ENCODE measurements at places on chromosomes 5 and 9. TPM values are rescaled to one million over a fixed set of nuclear protein-coding genes. Genes with fewer than 3 reads are reported as not detected.
A peak's percentile ranks its signal among the peaks of the same experiment; 100 is the strongest.

- no peak for DNase-seq
Observed at GRCh38 chr9:1085086-1085485, 34.9 kb downstream of the DMRT2 start.

DNA sequence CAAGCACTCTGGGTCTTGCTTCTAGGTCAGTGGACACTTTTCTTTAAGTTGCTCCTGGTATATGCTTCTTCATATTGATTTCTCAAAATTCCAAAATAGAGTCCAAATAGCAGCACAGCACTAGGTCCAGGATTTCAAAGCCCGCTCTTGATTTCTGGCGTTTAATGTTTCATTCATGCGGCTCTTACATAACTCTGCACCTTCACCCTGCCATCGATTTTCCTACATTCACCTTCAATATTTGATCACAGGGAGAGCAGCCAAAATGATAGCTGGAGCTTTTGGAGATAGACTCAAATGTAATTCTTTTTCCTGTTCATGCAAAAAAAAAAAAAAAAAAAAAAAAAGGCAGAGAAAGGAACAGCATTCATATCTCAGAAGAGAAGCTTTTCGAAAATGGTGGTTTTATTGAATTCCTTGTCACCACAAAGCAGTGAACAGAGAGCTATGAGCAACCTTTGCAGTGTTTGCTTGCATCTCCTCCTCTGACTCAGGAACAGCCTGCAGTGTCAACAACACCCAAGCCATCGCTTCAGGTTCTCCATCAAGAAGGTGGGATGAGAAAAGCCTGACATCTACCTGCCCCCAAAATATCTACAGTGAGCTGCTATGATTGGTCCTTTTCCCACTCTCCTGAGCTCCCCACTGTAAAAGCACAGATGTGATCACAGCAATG is 97.8 kb downstream of the MED10 start:
- DNase-seq: no peak

- peak; percentile 46 for DNase-seq
Observed at GRCh38 chr9:34405719-34406118, 29.0 kb upstream of the MYORG start.

DNA sequence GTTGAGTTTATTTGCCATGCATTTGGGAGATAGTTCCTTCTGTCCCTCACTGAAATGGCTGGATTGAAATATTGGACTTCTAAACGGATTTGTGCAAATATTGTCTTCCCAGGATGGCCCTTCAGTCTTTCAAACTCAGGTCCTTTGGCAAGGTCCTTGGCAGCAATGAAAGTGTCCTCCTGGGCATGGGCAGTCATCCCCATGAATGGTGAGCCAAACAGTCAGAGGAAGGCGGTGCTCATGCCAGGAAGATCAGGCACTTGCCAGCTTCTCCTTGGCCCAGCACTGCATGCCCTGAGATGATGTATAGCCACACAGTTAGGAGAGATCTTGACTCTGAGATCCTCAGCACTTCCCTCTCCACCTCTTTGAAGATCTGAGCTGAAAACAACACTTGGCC is 221.4 kb upstream of the KLF4 start:
- DNase-seq: no peak

GRCh38 chr9:15743512-15743911 is 190.7 kb downstream of the CCDC171 start:
- DNase-seq: no peak

DNA sequence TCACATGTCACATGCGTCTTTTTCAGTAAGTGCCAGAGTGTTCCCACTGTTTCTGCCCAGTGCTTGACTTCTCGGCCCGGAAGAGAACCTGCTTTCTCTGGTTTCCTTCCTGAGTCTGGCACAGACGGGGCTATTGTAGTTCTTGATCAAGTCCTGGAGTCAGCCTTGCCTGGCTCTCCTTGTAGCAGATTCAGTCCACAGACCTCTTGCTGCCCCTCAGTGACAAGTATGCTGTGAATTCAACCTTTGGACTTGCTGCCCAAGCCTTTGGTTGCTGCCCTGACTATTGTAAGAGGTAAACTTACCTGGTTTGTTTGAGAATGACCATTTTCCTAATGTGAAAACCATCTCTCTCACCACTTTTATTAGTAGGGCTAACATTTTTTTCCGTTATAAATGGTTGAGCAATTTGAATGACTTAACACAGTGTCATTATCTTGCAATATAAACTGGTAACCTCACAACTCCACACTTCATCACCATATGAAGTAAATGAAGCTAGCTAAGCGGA is 24.7 kb downstream of the ZBTB34 start:
- no peak for DNase-seq

DNA sequence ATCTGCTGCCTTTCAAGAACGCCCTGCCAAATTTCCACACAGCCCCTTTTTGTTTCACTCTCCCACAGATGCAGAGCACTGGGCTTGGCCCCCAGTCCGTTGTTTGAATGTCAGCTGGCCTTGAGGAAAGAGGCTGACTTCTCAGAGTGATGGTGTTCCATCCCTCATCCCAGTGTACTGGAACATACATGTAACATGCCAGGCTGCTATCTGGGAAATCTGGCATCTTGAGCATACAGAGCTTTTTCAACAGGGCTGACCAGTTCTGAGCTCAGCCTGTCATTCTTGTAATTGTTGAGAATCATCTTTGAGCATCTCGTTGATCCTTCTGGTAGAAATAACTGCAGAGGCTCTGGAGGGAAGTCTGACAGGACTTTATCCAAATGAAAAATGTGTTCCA is 2.8 kb downstream of the GALNT10 start:
- DNase-seq: no peak

- DNase-seq: no peak
Observed at GRCh38 chr9:133576875-133577736, 32.1 kb downstream of the FAM163B start.

DNA sequence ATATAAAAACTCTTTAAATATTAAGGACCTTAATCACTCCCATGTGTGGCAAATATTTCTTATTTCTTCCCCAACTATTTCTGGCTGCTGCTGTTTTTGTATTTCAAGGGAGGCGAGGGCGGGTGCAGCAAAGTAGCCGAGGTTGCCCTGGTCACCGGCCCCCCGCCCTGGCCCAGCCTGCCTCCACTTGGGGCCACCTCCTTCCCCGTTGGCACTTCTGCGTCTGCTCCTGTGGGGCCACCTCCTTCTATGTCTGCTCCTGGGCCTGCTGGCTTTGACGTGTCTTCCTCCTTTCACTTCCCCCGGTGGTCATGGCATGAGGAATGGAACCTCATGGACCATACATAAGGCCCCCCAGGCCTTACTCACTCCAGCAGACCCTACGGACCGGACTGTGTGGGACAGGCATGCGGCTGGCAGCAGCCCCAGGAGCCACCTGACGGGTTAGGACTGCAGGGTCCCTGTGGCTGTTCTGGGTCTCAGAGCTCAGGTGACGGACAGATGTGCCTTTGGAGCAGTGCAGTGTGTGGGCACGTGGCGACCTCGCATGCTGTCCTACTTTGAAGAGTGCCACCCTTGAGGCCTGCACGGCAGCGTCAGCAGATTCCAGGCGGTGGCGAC is 5.8 kb upstream of the ENTPD8 start:
- DNase-seq: no peak

GRCh38 chr9:7341571-7341970 is 458.0 kb downstream of the DMAC1 start:
- DNase-seq: no peak

DNA sequence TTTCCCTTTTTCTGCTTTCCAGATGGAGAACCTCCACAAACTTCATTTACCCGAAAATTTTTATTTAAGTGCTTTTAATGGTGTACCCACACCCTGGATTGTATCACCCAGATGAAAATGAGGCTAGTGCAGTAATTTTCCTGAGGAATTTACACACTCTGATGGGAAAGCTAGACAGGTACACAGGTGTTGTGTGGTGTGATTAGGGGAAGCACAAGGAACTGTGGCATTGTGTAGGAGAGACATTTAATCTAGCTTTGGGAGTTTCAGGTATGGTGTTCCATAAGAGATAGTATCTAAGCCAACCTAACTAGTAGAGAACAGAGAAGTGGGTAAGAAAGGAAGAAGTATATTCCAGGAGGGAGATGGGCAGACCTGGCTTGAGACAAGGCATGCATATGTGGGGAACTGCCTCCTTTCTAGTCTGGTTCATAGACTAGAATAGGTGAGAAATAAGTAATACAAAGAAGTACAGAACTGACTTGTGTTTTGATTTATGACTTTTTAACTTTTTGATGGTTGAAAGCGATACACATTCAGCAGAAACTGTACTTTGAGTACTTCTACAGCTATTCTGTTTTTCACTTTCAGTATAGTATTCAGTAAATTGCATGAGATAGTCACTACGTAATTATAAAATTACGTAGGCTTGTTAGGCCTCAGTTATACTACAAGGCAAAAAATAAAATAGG is 22.9 kb upstream of the ROPN1L start:
- no peak for DNase-seq

GRCh38 chr9:134642385-134643181 is 980 bp downstream of the COL5A1 start:
- DNase-seq: peak; percentile 73

DNA sequence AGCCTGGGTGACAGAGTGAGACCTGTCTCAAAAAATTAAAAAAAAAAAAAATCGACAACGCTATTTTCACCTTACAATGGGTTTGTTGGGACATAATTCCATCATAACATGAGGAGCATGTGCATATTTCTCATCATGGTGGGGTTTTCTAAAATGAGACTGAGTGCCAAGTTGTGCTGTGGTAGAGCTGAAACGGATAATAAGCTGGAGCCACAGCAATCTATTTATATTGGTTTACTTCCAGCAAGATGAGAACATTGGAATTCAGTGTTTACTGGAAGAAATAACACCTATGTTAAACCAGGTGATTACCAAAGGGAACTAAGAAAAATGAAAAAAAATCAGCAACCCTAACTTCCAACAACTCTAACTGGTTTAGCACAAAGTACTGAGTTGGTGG is 102.3 kb upstream of the IL6ST start:
- no peak for DNase-seq

DNA sequence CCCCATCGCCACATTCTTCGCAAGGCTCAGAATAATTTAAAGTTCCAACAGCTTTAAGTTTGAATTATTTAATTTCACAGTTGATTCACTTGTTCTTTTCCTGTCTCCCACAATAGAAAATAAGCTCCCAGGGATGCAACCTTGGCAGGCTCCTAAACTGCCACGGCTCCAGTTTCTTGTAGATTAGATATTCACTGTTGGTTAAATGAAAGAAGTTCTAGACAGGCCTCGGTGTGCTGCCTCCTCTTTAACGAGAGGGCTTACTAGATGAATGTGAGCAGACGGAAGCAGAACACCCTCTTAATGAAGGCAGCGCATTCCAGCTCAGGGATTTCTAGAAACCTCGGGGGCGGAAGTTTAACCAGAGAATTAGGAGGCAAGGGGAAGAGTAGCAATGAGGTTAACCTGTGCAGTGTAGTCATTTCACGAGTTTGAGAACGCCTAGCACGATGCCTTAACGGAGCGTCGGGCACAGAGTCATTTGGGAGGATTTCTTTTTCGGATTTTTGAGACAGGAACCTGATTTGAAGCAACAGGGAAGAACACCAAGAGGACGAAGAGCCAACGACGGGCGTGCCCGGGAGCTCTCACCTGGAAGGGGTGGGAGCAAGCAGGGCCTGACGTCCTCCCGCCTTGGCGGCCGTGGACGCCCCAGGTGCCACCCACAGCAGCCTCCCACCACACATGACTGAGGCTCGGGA is 637 bp upstream of the SMC5 start:
- peak; percentile 46 for DNase-seq

LPCAT1 gene
- total RNA-seq: 97.1 TPM

IFNB1 gene
- not detected for total RNA-seq

OMD gene
- total RNA-seq: not detected

DMRT3 gene
- 0.24 TPM for total RNA-seq

TEK gene
- total RNA-seq: 7.6 TPM
